ENCODE measurements at places on chromosomes 6 and 20.

GRCh38 chr20:14963262-14963663, 625.9 kb upstream of the FLRT3 start:
- DNase-seq = no peak

DNA sequence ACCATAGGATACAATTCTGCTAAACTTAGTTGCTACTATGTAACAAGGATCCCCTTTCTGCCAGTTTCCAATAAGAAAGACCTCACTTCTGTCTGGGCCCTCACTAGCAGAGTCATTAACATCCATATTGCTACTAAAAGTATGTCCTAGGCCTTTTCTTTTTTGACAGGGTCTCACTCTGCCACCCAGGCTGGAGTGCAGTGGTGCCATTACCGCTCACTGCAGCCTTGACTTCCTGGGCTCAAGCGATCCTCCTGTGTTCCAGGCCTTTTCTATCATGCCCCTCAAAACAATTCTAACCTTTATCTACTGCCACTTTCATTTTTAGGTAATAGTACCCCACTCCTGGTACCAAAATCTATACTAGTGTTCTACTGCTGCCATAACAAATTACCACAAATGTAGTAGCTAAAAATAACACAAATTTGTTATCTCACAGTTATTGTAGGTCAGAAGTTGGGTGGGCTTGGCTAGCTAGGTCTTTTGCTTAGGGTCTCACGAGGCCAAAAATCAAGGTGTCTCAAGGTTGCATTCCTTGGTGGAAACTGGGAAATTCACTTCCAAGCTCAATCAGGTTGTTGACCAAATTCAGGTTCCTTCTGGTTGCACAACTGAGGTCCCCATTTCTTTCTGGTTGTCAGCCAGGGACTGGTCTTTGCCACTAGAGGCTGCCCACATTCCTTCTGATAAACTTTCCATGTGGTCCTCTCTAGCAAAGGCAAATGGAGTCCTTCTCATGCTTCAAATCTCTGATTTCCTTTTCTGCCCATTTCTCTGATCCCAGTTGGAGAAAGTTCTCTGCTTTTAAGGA, 3.0 kb downstream of the CSNK2A1 start:
- DNase-seq = no peak

DNA sequence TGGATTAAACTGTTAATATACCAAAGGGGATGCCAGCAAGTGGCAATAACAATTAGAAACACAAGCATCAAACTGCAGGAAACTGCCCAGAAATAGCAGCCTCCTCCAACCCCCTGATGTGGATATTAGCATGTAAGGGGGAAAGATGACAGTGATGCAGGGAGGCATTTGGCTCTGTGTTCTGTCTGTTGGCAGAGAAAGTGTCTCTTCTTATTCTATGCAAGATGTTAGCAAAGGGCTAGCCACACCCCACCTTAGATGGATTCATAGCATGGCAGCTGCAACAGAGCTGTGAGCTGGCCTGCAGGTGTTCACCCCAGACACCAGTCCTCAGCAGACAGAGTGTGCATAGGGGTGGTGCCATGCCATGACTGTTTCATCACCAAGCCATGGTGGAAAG, 38.0 kb downstream of the SCP2D1 start:
- DNase-seq = no peak

DNA sequence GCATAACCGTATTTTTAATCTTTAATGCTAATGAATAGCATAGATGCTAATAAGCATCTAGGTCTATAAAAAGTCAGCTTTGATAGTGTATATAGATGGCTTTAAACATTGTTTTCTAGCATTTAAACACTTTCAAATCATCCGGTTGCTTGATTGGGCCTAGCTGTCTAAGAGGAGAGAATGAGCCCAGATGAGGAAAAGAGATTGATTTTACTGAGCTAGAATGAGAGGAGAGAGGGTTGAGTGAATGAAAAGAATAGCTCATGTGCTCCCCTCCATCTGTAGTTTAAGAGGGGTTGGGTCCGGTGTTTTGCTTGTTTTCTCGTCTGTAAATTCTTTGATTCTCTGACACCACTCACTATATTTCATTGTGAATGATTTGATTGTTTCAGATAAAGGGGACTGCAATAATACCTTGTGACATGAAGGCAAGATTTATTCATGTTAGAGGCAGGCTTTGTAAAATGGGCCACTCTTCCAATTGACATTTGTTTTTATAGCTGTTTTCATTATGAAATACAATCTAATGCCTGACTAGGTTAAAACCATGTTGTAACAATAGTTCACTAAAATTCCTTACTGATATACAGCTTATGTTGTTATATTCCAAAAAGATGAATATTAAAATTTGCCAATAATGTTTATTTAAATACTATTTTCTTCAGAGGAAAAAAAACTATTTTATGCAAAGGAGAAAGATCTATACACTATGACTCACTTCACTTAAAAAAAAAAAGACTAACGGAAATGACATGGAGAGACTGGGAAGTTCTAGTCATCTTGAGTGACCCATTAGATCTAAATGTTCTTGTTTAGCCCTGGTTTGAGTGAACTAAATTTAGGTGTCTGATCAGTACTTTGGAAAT, 3.2 kb downstream of the PTPN1 start:
- no peak for DNase-seq

DNA sequence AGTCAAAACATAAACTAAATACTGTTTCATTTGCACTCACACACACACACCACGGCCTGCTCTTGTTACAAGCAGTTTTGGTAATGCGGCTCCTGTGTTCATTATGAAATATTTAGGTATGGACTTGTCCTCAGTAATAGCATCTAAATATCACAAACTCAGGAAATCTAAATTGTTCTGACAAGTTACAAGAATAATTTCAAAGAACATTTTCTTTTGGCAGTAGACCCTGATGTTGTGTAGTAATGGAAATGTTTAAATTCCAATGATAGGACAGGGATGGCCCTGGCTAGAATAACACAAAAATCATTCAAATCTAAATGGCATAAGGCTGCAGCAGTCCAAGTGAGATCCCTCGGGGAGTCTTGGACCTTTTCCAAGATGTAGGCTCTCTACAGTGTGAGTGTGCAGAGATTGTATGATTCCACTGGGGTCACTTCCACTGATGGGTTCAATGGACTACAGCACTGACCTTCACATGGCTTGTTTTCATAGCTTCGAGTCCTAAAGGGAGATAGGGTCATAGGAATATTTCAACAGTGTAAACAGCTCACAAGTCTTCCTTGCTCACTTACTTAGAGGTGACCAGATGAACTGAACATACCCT, 210.6 kb upstream of the PLCB4 start:
- no peak for DNase-seq

DNA sequence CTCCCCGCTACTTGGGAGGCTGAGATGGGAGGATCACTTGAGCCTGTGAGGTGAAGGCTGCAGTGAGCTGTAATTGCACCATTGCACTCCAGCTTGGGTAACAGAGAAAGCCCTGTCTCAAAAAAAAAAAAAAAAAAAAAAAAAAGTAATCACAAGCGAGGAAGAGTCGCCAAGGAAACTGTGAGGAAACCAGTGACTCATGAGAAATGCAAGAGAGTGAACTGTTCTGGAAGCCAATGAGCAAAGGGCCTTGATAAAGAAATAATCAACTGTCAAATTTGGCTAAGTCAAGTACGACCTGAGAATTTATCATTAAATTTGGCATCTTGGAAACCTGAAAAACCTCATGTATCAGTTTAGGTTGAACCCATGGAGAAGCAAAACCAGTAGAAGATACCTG, 16.1 kb upstream of the LAMP5 start:
- no peak for DNase-seq

DNA sequence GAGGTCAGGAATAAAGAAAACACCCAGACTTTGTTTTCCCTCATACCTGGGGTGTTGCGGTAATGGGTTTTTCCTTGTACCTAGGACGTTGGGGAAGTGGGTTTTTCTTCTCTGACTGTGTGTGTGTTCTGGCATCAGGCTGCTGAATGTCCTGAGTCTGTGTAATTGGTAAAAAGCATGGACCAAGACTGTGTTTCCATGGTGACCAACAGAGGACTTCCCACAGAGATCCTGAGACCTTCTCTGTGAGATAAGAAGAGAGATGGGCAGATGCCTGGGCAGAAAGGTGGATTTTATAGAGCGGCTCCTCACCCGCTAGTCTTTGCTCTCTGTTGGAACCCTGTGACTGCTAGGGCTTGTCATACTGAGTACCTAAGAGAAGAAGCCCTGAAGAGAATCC, 135.4 kb upstream of the GGTLC1 start:
- DNase-seq = no peak

GRCh38 chr6:133169901-133170300, 71.3 kb upstream of the EYA4 start:
- DNase-seq = no peak

- DNase-seq = no peak
Measured at GRCh38 chr6:142845624-142846458, 99.1 kb downstream of the HIVEP2 start.

DNA sequence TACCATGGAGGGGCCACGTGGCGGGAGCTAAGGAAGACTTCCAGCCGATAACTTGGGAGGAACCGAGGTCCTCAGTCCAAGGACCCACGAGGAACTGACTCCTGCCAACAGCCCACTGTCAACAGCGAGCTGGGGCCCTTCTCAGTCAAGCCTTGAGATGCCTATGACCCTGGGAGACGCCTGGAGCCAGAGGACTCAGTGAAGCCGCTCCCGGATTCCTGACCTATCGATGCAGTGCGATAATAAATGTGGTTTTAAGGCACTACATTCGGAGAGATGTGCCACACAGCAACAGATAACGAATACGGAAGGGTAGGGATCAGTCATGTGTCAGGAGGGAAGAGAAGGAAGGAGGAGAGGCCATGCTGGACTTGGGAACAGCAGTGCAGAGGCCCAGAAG, 208.5 kb downstream of the NFATC2 start:
- no peak for DNase-seq

DNA sequence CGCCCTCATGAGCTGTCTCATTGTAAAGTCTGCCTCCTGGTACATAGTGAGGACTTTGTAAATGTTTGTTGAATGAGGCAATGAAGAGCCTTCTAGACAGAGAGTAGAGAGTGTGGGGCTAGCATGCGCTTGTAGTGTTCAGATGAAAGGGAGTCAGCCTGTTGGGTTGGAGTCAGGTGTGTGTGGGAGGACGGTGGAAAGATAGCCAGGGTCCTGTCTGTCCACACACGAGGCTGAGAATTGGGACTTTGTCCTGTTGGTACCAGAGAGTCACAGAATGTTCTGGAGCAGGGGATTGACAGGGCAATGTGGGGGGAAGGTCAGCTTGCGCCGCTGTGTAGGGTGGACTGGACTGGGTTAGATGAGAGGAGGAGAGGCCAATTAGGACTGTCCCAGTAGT, 58.6 kb downstream of the RIOK1 start:
- DNase-seq = no peak

DNA sequence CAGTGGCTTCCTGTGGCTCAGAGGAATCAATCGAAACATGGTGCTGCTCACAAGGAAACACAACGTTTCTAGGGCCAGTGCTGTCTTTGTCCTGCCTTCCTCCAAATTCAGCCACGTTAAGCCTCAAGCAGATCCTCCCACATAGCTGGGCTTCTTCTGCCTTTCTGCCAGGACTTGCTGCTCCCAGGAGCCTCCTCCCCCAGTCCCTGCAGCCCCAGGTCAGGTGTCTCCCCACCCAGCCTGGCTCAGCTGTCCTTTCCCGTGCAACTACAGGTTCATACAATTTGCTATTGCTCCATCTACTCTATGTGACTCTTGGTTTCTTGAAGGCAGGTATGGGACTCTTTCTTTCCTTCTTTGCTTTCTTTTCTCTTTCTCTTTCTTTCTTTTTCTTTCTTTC, 215.3 kb upstream of the RNF24 start:
- no peak for DNase-seq

Measured in stimulated activated CD4-positive, alpha-beta T cell treated with anti-CD3 and anti-CD28 coated beads, Interleukin-1b, Interleukin-23, amount 100 ng/mL, for 24 hours (primary cell).